ENCODE measurements at places on chromosomes 7 and 10.

DNA sequence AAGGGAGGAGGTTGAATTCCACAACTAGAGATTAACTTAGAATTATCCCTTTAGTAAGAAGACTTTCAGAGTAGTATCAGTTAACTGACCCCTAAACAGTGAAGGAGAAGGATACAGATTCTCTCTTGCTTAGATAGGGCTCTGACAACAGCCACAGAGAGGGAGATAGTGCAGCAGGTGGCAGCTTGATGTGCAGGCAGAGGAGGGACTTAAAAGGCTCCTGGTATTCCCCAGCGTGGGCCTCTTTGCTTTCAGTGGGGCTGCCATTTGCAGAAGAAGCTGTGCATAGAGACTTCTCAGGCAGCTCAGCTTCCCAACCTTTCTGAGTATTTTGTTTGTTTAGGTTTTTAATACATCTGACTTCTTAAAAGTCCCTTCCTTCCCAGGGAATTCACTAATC is 16.0 kb downstream of the FZD1 start:
- DNase-seq, result no peak
- H3K4me1 ChIP-seq, result no peaks in the 10 kb centered on the region
- no peak overlapping the region for H3K27ac ChIP-seq

GRCh38 chr7:70553364-70553763 is 578.6 kb upstream of the GALNT17 start:
- no peak for DNase-seq
- no peak overlapping the region for H3K27ac ChIP-seq
- H3K27me3 ChIP-seq, result no peaks in the 10 kb centered on the region
- no peak overlapping the region for H3K4me3 ChIP-seq
- H3K4me1 ChIP-seq, result no peaks in the 10 kb centered on the region

DNA sequence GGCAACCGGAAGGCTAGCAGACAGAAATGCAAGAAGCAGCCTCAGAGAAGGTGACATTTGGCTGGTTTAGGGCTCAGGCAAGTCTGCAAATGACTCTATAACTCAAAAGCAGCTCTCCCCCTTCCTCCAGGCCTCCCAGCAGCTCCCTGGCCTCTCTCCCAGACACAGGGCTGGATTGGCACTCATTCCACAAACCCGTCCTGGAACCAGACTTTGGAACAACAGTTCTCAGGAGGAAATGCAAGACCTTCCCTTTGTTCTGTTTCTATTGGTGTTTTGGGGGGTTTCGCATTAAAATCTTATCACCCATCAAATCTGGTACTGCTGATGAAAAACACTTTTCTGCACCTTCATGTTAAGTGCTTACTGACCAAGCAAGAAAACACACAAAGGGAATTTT is 40.3 kb upstream of the EFCAB10 start:
- no peaks in the 10 kb centered on the region for H3K27me3 ChIP-seq
- no peak overlapping the region for H3K27ac ChIP-seq
- H3K4me1 ChIP-seq, result peaks cover 3% of the 10 kb centered on the region
- DNase-seq, result no peak
- H3K4me3 ChIP-seq, result no peak overlapping the region
- H3K36me3 ChIP-seq, result peaks cover 58% of the 10 kb centered on the region

DNA sequence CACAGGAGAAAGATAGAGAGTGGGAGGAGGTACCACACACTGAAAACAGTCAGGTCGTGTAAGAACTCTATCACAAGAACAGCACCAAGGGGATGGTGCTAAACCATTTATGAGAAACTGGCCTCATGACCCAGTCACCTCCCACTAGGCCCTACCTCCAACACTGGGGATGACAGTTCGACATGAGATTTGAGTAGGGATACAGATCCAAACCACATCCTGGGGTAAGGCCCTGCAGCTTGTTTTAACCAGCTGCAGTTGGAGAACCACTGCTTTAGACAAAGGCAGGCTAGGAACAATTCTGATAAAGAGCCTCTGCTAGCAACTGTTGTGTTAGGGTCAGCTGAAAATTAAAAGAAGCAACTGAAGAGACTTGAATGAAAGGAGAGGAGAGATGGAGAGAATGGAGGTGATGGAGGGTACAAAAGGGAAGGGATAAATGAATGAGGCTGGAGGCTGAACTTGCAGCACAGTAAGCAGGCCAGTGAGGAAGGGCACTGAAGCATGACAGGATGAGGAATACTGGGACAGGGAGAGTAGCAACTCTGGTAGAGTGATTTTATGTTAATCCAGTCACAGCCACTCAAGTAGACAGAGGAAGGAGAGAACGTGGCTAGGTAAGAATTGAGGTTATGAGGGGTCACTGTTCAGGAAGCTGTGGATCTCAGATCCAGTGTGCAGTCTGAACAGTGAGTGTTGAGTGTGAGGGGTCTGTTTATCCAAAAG is 23.6 kb downstream of the MEST start:
- H3K4me3 ChIP-seq, result no peak overlapping the region
- H3K27ac ChIP-seq, result peak overlapping the region; percentile 11
- H3K36me3 ChIP-seq, result peaks cover 10% of the 10 kb centered on the region
- peaks cover 6% of the 10 kb centered on the region for H3K4me1 ChIP-seq
- no peaks in the 10 kb centered on the region for H3K27me3 ChIP-seq

- H3K4me1 ChIP-seq, result peaks cover 33% of the 10 kb centered on the region
- no peak overlapping the region for H3K4me3 ChIP-seq
- no peaks in the 10 kb centered on the region for H3K36me3 ChIP-seq
- no peak overlapping the region for H3K27ac ChIP-seq
- DNase-seq, result no peak
Observed at GRCh38 chr7:155456738-155457543, 988 bp upstream of the EN2 start.

Measured in neuronal stem cell (in vitro differentiated cells).